ENCODE measurements at places on chromosomes 12 and 14.

DNA sequence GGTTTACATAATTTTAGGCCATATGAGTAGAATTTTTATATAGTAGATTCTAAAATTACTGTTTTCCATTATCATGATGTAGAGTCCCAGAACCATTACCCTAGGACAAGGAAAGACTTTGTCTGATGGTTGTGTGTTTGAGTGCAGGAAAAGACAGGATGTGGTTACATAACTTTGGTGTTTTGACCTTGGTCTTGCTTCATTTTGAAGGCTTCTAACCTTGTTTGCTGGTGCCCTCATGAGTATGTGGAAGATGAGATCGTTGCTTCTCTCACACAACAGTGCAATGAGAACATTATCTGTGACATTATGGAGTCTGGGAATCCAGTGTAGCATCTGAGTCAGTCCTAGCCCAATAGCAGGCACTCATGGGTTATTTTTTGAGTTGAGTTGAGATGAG is 106.2 kb downstream of the IGF1 start:
- DNase-seq, result no peak

DNA sequence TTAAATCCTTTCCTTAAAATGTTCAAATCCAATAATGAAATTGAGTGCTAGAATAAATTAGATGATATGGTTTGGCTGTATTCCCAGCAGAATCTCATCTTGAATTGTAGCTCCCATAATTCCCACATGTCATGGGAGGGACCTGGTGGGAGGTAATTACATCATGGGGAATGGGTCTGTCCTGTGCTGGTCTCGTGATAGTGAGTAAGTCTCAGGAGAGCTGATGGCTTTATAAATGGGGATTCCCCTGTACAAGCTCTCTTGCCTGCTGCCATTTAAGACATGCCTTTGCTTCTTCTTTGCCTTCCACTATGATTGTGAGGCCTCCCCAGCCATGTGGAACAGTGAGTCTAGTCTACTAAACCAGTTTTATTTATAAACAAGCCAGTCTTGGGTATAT is 508.5 kb downstream of the ETNK1 start:
- no peak for DNase-seq

DNA sequence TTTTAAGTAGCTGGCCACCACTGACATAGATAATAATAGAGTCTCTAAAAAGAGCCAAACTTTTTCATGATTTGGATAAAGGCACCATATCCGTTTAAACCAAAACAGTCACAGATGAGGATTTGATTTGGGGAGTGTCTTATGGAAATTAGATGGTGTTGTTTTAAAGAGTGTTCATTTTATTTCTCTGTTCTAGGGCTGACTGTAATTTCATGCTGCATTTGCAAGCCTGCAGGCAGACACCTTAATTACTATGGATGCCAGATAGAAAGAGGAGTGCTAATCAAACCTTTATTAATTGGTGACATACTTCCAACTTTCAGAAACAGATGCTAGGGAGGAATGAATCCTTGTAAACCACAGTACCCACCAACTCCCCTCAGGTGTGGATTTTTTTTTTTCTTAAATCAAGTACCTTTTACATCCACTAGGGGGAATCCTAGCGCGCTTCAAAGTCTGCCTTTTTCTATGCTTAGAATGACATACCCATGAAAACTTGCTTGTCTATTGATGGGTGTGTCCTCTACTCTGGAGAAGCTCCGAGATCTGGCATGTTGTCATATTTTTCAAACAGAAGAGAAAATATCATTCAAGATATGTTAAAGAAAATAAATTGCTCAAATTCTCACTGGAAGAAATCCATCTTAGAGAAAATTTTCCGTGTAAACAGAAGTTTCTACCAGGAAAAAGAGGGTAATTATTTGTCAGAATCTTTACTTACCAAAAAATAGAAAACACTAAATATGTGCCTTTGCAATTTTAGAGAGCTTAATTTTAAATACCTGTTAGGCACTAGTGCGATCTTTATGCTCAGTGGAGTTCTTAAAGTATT is 14.2 kb upstream of the PLXNC1 start:
- DNase-seq, result peak; percentile 33

- DNase-seq, result peak; percentile 91
Measured at GRCh38 chr12:55738123-55739024, 4.5 kb upstream of the GDF11 start.

- DNase-seq, result peak; percentile 60
Measured at GRCh38 chr14:89773644-89774316, 180.8 kb downstream of the EFCAB11 start.

Data from CD4-positive, alpha-beta T cell treated with Interleukin-4 for 1 hour (primary cell).